ENCODE measurements at places on chromosomes 2 and 18.

DNA sequence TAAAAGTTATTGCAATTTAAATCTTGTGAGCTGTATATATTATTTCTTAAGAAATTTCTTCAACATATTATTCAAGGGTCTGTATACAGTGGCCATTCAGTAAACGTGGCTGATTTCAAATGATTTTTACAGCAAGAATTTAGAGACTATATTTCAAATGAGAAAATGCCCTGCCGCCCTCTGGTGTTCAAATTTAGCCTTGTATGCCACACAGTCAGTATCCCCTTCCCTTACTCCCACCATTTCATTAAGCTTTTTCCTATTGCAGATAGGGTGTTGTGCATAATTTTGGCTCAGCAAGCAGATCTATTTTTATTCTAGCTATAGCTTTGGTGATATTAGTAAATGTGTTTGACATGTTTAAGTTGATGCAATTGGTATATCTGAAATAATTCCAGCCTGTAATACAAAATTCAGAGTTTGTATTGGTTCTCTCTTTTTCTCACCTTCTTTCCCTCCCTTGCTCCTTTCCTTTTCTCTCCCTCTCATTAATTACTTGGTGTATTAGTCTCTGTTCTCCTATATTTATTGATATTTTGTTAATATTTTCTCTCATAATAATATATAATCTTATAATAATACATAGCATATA is 22.8 kb upstream of the SCN7A start:
- no peak for DNase-seq

GRCh38 chr2:196758474-196759377 is 40.8 kb downstream of the GTF3C3 start:
- DNase-seq: no peak

DNA sequence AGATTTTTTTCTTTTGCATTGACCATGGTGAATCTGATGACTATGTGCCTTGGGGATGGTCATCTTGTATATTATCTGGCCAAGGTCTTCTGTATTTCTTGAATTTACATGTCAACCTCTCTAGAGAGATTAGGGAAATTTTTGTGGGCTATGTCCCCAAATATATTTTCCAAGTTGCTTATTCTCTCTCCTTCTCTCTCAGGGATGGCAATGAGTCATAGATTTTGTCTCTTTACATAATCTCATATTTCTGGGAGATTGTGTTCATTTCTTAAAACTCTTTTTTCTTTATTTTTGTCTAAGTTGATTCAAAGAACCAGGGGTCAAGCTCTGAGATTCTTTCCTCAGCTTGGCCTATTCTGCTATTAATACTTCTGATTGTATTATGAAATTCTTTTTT is 9.9 kb downstream of the GKN2 start:
- DNase-seq: no peak

DNA sequence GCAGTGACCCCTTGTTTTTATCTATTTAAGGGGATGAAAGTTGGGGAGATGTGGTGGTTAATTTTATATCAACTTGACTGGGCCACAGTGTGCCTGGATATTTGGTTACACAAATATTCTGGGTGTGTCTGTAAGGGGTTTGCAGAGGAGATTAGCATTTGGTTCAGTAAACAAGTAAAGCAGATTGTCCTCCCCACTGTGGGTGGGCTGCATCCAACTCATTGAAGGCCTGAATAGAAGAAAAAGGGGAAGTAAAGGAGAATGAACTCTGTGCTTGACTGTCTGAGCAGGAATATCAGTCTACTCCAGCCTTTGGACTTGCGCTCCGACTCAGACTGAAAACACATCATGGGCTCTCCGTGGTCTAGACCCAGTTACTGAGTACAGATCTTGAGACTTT is 80.9 kb downstream of the GCA start:
- no peak for DNase-seq

- DNase-seq: no peak
These were observed 135.3 kb downstream of the PARD3B start for GRCh38 chr2:204680576-204680975.

DNA sequence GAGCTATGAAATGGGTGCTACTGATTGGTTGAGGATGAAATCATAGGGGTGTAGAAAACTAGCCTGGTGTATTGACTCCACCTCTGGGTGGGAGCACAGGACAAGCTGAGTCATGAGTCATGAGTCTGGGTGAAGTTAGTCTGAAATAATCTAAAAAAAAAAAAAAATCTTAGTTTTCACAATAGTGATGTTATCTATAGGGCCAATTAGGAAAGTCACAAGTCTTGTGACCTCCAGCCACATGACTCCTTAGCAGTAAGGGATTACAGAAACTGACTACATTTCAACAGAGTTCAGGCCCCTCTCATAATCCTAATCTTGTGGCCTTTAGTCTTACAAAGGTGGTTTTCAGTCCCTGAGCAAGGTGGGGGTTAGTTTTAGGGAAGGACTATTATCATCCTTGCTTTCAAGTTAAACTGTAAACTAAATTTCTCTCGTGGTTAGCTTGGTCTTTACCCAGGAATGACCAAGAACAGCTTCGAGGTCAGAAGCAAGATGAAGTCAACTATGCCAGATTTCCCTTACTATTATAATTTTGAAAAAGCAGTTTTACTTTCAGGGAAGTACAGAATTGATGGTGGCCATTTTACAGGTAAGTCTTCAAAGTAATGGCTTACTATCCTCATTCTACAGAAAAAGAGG is 338.0 kb upstream of the GYPC start:
- no peak for DNase-seq

All from SIG-M5 (cell line).